ENCODE measurements at places on chromosomes 4 and X.

GRCh38 chr4:4408576-4409335 is 21.9 kb downstream of the NSG1 start:
- DNase-seq = no peak

DNA sequence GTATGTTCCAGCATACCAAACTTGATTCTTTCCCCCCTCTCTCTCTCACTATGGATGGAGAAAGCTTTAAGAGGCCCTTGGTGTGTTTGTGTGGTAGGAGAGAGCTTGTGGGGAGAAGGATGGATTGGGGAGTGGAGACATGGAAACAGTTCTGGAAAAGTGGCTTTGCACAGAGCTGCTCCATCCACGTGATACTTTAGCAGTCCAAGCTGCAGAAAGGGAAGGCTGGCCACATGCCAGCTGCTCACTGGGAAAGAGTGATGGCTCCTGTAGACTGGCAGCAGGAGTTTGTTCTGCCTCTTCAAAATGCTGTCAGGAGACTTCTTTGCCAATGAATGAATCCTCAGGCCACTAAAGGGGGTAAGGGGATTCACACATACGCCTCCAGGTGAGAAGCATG is 21.7 kb upstream of the SEC24B start:
- no peak for DNase-seq

DNA sequence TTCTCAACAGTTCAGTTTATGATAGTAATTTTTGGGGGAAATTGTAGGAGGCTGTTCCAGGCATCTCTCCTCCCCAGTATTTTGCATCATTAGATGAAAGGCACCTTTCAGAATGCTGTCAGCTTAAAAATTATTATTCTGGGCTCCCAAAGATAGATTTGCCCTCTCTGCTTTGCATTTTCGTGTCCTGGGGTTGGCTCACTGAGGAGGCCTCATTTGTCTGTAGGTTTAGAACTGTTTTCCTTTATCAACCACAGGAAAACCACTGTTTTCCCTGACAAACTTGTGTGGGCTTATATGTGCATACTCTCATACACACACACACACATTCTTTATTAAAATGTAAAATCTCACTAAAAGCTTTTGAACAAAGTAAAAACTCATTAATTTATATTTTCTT is 197.2 kb upstream of the VCX3A start:
- no peak for DNase-seq

- no peak for DNase-seq
These were observed 472.6 kb upstream of the CPEB2 start for GRCh38 chr4:14529653-14530052.

GRCh38 chrX:124406294-124407014 is 60.1 kb downstream of the SH2D1A start:
- peak; percentile 25 for DNase-seq

GRCh38 chr4:137076908-137077307 is 455.4 kb downstream of the PCDH18 start:
- DNase-seq = no peak

DNA sequence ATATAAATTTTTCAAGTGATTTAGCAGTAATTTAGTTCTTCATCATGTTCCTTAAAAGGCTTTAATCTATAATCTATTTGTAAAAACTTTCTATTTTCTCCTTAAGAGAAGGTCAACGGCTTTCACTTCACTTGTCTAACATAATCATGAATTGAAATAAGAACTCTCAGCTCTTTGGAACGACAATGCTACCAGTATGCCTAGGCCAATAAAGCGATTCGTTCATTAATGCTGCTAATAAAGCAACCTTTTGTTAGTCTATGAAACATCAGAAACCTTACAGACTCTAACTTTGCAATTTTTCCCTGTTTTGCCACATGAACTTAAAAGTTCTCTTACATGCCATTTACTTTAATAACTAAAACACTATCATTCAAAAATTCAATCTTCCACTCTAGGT is 47.6 kb downstream of the FBXW7 start:
- no peak for DNase-seq

DNA sequence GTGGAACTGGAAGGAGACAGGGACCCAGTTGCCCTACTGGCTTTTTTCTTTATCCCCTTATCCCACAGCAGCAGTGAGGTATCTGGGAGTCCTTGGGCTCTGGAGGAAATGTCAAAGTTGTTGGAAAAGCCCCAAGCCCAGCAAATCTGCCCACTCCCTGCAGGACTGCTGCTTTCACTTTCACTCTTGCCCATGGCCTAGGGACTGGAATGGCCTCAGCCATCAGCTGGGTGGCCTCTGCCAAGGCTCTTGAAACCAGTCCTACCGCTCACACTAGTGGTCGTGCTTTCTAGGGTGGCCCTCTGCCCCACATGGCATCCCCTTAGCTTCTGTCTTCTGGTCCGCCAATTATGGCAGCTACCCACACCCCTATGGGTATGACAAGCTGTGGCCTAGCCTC is 9.7 kb upstream of the RHOXF1 start:
- DNase-seq = no peak

- DNase-seq = no peak
These were observed 224.0 kb upstream of the TENM3 start for GRCh38 chr4:182019148-182019652.

DNA sequence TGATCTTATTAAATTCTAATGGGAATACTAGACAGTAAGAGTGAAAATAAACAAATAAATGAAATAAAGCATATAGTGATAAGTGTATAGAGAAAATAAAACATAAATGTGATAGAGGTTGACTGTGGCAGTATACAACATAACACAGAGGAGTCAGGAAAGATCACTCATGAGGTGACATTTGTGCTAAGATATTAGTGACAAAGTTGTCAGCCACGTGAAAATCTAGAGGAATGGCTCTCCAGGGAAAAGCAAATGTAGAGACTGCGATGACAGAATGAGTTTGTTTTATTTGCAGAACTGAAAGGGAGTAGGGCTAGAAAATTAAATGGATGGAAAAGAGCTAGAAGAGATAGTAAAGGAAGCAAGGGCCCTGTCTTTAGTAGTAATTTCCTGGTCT is 72.8 kb upstream of the GABRA2 start:
- DNase-seq = no peak

DNA sequence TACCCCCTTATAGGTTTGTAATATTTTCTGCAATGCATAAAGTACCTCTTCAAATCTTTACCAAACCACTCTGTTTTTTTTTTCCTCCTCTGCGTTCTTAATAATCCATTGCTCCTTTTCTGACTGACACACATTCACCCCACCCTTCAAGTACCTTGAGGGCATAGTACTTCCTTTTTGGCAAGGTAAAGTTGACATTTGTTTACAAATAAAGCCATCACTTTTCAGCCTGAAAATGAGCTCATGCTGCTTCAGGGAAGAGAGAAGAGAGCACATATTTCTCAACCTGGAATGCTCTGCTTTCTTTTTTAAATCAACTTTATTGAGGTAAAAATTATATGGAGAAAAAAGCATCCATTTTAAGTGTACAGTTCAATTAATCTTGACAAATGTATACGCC is 113.9 kb downstream of the AGTR2 start:
- DNase-seq = no peak

GRCh38 chr4:153113838-153114105 is 90.5 kb upstream of the TRIM2 start:
- DNase-seq = no peak

DNA sequence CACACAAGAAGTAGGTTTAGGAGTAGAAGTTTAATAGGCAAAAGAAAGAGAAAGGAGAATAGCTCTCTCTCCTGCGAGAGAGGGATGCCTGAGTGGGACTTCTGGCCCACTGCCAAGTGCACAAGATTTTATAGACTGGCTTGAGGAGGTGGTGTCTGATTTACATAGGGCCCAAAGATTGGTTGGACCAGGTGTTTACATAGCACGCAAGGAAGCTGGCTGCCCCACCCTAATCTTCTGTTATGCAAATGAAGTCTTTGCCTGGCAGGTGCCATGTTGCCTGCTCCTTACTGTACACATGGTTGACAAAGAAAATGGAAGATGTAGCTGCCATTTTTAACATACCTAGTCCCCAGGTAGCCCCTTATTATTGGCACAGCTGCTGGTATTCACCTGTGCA is 170.8 kb upstream of the GATB start:
- DNase-seq = no peak

DNA sequence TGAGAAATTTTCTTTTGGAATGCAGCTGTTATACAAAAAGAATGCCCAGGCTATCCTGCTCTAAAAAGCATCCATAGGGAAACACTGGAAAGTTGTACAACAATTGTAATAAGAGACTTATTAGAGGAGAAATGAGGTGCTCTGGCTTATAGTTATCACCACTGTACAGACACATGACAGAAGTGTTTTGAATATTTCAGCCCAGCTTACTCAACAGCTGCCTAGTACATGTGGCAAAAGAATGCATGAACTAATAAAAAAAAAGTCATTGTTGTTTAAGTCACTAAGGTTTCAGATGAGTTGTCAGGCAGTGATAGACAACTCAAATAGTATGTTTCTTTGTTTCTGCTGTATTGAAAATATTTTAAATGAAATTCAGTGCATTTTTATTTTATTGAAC is 307.7 kb downstream of the GPM6A start:
- no peak for DNase-seq

DNA sequence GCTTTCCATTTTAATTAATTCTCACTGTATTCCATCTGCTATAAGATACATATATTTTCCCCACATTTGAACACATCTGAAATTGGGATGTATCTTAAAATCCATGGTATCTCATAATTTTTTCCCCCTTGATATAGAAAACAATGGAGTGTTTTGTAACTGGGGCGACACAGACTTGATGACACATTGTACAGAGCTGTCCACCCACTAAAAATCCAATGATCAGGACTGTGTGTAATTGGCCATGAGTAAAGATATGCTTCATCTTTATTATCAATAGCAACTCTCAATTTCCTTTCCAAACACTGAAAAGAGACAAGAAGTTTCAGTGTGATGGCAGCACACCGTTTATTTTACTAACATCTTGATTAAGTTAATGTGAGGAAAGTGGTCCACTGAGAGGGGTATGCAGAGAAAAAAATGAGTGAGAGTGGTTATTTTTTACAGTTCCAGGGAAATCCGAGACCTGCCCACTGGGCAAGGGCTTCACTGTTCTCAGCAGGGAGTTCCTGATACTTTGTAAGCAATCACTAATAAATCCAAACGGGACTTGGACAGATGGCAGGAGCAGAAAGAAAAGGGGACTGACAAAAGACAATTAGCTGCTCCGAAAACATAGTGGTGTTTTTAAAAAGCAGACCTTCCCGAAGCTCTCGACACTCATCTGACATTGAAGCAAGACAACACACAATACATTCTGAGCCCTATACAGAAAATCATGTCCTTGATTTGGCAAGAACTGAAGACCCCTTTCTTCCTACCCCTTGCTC is 149.4 kb downstream of the TSPAN5 start:
- no peak for DNase-seq

- no peak for DNase-seq
These were observed 636.9 kb upstream of the BOD1L1 start for GRCh38 chr4:14264437-14264836.

- no peak for DNase-seq
These were observed 53.5 kb downstream of the FABP2 start for GRCh38 chr4:119268466-119268865.

DNA sequence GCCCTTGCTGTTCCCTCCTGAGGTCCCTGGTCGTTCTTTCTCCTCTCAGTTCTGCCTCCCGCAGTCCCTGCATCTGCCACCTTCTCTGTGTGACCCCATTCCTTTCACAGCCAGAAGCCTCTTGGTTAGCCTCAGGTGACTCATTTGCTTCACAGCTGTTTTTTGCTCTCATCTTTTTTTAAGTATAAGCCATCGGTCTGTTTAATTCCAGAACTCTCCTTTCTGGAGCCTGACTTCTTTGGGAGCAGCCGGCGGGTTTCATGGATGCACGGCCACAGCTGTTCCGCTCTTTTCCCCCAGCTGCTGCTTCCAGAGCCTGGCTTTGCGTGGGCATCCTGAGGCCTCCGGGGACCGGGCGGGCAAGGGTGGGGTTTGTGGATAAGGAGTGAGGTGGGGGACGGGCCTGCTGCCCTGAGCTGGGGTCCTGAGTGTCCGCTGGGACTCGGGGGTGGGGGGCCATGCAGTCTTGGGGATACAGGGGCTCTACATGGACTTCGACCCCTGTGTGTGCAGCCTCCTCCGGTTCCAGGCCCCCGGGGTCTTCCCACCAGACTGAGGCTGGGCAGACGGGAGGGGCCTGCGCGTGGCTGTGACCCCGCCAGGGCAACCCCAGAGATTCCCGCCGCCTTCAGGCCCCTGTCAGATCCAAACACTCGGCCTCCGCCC is 46.7 kb downstream of the PCGF3 start:
- DNase-seq = no peak

DNA sequence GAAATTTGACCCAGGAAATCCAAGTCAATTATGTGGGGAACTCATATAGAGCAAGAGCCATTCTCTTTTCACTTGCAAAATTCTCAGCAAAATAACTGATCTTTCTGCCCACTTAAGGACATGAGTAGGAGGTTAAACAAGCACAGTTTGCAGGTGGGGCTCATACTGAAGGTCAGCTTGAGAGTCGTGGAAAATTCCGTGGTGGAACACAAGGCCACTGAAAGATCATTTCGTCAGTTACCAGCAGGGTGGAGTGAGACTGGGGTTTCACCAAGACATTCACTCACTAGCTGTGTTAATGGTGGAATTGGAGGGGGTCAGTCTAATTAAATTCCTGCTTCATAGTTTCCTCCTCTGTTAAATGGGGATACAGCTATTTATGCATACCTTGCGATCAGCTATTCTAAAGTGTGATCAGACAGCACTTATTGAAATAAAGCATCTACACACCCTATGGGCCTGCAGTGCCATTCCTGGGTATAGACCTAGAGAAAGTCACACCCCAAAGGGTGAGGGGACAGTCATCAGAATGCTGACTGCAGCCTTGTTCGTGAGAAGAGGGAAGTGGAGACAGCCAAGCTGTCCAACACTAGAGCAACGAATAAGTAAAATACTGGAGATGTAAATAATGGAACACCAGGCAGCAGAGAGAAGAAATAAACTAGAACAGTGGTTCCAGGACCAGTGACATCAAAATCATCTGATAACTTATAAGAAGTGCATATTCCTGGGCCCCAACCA is 42.7 kb upstream of the CLNK start:
- DNase-seq = no peak

GRCh38 chrX:8067754-8068462 is 103.2 kb downstream of the VCX2 start:
- DNase-seq = no peak

GRCh38 chr4:53937327-53937726 is 127.1 kb downstream of the CHIC2 start:
- DNase-seq = no peak

- no peak for DNase-seq
These were observed 57.5 kb downstream of the PARM1 start for GRCh38 chr4:74990276-74990875.

DNA sequence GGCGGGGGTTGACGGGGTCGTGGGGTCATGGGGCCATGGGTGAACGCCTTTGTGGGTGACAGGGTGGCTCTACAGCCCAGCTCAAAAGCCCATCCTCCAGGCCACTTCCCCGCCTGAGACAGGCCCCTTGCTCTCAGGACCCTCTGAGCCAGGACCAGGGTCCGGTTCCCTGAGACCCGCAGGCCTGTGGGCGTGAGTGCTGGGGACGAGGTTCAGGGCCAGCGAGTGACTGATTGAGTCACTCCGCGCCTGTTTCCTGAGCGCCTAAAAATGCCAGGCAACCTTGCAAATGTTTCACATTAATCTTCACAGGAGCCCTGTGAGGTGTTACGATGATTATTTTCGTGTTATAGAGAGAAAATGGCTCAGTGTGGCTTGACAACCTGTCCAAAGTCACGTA is 97.8 kb downstream of the ZNF674 start:
- DNase-seq = no peak

- no peak for DNase-seq
These were observed 105.8 kb upstream of the CBR4 start for GRCh38 chr4:169115897-169116254.

GRCh38 chr4:114005569-114006442 is 26.4 kb upstream of the ARSJ start:
- no peak for DNase-seq
